ENCODE measurements at places on chromosomes 6 and 20.

- DNase-seq, result no peak
These were observed 76.4 kb downstream of the SSR1 start for GRCh38 chr6:7236306-7237209.

DNA sequence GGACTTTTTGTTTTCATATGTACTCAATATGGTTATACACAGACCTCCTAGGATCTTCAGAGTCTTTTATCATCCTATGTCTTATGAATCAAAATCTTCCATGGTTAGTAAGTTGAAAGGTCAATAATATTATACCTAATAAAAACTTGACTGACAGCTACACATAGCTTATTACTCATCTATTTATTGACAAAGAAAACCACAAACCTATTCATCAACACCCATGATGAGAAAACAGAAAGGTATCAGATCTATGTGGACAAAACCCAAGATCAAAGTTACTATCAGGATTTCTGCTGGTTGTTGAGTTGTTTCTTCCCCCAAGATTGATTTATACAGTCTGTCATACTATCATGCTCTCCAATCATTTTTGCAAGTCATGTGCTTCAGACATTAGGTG lies 460.1 kb upstream of the MANEA start:
- DNase-seq, result no peak

- no peak for DNase-seq
These were observed 15.1 kb downstream of the PDE7B start for GRCh38 chr6:135866445-135867123.

- no peak for DNase-seq
These were observed 35.9 kb downstream of the MOXD1 start for GRCh38 chr6:132365281-132365907.

DNA sequence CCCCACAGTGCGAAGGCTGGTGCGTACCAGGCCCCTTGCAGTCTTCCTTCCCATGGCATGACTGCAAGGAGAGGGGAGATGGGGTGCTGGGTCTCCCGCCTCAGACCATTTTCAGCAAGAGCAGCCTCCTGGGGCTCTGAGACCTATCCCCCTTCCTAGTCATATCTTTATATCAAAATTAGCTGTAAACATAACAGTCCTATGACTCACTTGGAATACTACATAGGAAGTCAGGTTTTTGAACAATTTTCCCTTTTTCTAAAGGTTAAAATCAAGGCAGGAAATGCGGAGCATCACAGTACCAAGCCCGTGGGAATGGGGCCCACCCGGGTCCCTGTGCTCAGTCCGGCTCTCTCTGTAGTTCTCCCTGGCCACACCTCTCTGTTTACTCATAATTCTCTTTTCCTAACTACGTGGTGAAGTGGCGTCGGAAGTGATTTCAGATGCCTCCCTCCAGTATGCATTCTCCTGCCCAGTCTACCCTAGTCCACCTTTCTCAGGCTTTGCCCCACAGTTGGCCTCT lies 109.8 kb upstream of the TMEM170B start:
- DNase-seq, result no peak

DNA sequence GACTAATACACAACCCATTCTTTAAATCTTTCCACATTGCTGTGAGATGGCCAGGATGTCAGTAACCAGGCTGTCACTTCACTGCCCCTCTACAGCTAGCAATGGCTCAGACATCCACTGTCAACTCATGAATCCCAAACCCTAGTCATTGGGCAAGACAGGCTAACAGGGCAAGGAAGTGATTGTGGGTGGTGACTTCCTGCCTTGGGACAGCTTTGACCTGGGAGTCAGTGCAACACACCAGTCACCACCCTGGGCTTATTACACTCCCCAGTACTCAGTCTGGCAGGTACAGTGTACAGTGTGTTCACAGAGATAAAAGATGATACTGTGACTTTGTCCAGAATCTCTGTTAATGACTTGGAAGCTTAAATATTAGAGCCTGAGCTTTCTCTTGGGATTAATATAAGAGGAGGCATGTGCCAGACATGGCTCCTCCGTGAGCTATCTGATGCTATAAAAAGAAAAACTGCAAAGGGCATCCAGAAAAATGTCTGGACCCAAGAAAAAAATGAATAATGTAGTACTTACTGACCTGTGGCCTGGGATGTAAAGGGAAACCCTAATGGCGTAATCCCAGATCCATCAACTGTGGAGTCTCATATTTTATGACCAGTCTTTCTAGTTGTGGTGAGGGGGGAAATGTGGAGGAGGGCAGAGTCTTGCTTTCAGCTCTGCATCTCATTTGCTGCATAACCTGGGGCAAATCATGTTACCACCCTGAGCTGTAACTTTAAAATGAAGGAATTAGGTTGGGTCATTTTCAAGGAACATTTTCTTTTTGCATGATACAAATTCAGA lies 244.4 kb downstream of the SLC24A3 start:
- DNase-seq, result no peak

DNA sequence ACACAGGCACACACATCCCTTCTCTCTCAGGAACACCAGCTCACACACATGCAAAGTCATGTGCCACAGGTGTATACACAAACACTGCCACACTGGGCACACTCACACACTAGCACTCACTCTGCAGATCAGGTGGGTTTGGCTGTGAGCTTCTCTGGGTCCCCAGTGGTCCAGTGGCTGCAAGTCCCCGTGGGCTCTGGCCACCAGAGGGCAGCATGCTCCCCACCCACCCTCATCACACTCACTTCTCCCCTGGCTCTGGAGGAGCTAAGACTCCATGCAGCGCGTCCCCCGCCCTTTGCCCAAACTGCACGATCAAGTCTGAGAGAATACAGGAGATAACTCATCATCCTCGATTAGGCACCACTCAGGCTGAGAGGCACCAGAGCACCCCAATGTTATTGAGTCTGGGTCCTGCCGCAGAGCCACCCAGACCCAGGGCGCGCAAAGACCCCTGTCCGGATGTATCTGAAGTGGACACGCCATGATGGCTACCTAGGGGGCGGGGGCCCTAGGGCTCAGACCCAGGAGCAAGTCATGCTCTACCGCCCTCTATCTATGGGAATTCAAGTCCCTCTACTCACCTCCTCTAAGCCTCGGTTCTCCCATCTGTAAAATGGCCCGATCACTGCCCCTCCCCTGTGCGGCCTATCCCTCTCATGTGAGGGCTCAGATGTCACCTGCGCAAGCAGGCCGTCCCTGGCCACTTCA lies 90.5 kb downstream of the GRM4 start:
- DNase-seq, result peak; percentile 52

- DNase-seq, result no peak
These were observed 23.6 kb downstream of the GPX6 start for GRCh38 chr6:28491984-28492317.

DNA sequence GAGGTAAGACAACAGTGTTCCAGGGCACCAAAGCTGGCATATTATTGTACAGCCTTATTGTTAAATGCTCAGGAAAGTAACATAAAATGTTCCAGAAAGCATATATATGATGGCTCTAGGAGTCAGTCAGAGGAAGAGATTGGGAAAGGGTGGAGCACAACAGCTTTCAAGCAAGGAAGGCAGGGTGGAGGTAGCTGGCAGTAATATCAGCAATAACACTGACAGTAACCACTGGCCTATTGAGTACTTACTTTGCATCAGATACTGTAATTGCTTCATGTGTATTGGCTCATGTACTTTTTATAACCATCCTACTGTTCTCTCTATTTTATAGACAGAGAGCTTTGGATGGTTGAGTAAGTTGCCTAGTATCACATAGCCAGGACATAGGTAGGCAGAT lies 830.2 kb downstream of the DHX35 start:
- DNase-seq, result no peak

DNA sequence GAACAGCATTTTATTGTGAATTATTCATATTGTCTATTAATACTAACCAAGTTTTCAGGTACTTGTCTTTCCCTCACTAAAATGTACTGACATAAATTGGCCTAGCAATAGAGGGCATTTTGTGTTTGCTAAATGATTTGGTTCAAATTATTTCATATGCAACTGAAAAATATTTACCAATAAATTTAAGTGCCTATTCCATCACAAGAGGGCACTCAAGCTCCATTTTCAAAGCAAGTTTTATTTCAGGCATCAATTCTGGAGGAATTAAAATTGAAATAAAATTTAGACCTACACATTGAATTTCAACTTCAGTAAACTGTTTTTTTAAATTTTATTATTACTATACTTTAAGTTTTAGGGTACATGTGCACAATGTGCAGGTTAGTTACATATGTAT lies 114.3 kb upstream of the SYNCRIP start:
- DNase-seq, result no peak

DNA sequence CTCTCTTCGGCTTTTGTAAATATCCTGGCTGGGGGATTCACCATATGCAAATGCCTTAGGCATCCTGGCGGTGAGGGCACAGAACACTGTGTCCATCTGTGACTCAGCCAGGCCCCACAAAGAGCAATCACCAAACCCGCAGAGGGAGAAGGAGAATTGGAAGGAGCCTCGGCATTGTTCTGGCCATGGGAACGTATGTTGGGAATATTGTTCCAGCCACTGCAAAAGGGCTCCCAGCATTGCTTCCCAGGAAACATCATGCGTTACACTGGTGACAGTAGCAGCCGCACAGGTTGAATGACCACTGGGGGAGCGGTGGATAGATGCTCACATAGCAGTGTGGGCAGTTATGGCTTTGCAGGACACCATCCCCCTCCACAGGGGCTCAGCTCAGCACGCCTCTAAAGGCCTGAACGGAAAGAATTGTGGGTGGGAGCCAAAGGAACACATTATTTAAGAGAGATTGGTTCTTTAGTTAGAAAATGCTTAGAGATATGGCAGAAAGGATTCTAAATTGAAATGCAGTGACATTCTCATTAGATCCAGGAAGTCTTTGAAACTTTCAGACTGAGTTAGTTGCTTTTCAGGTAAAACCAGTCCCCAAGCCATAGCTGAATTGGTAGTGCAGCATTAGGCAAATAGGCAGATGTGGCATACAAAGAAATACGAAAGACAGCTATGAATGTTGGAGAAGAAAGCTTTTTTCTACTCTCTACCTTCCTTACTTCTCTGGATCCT lies 104.3 kb downstream of the RNF144B start:
- DNase-seq, result no peak

GRCh38 chr6:1572892-1573291 lies 36.8 kb upstream of the FOXC1 start:
- no peak for DNase-seq

DNA sequence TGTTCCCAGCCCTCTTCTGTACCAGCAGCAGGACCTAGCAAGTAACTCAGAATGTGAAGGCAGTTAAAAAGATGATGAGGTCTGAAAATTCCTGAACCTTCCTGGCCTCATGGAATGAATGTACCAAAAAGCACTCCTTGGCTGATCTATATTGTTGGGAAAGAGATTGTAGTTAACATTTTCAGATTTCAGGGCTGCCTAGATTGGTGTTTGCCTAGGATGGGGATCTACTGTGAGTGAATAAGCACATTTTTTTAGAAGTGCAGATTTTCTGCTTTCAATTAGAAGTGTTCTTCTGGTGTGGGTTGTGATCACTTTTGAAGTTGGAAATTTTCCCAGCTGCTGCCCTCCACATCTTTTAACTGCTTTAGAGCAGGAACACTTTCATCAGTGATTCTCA lies 6.2 kb downstream of the MYLIP start:
- no peak for DNase-seq

- DNase-seq, result peak; percentile 44
These were observed 54.4 kb upstream of the CEP85L start for GRCh38 chr6:118705544-118706491.

GRCh38 chr6:161204866-161205557 lies 68.8 kb downstream of the AGPAT4 start:
- DNase-seq, result no peak

DNA sequence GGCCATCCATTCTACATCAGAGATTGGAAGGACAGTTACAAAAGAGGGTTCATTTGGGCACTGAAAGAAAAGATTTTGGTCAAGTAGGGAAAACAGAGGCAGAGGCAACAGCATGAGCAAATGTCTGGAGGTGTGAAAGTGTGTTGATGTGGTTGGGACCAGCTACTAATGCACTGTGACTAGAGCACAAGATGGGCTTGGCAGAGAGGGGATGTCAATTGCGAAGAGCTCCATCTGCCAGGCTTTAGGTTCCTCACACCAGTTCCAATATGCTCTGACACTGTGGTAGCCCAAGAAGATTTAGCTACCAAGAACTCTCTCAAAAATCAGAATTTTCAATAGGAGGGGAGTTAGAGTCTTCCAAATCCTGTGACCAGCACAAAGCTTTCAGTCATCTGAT lies 42.1 kb downstream of the TRAF3IP2 start:
- no peak for DNase-seq

GRCh38 chr20:59071216-59071615 lies 28.6 kb upstream of the PRELID3B start:
- DNase-seq, result no peak

GRCh38 chr6:141464896-141465295 lies 667.8 kb upstream of the GJE1 start:
- no peak for DNase-seq

DNA sequence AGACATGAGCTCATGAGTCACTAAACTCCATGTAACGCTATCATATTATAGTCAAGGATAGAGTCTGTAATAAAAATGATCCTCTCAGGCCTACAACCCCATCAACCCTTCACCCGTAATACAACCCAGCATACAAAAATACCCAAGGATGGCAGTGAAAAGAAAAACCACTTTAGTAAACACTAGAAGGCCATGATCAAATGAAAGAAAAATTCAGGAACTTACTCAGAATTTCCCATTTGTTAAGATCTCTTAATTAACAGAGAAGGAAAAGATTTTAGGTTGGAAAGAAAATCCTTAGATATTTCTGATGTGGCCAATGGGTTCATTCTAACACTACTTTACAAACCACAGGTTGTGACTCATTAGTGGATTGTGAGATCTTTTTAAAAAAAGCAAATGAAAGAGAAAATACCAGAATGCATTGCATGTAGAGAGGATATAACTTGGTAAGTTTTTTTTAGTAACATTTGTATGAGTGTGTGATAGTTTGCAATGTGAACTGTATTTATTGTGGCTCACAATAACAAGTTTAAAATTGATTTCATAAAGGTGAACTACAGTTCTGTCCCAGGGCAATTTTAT lies 8.0 kb upstream of the UBE2J1 start:
- no peak for DNase-seq

DNA sequence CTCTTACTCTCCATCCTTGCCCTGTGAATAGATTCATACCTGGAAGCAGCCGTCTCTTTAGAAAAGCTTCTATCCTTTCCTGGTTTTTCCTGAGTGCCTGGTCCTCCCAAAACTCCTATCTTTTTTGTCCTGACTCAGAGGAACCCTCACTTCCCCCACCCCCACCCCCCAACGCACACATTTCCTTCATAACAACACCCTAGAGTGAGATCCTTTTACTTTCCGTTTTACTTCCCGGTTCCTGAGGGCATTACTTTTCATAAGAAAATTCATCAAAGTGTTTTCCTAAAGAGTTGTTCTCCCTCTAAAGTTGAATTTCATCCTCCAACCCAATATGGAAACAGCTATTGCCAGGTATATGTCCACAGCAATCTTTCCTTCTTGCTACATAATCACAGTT lies 327.0 kb downstream of the NRN1 start:
- no peak for DNase-seq

- peak; percentile 46 for DNase-seq
These were observed 81.3 kb upstream of the CCDC28A start for GRCh38 chr6:138692058-138692977.

- no peak for DNase-seq
These were observed 9.0 kb upstream of the STK38 start for GRCh38 chr6:36556281-36556680.
